Peyer's patch (tissue), 4 donors: ENCODE measurements at places on chromosomes 1 and 21. TPM values are rescaled to one million over a fixed set of nuclear protein-coding genes. Genes with fewer than 3 reads are reported as not detected.

CDCA8 gene
- total RNA-seq = 7.4 TPM

KRTAP6-2 gene
- not detected for total RNA-seq

DYNLT5 gene
- total RNA-seq = 4.1 TPM

C4BPA gene
- total RNA-seq = 0.67 TPM

ZSWIM5 gene
- 12.1 TPM for total RNA-seq

HSPB7 gene
- not detected for total RNA-seq

PLCH2 gene
- 4.2 TPM for total RNA-seq

ERICH3 gene
- 0.13 TPM for total RNA-seq

DNA sequence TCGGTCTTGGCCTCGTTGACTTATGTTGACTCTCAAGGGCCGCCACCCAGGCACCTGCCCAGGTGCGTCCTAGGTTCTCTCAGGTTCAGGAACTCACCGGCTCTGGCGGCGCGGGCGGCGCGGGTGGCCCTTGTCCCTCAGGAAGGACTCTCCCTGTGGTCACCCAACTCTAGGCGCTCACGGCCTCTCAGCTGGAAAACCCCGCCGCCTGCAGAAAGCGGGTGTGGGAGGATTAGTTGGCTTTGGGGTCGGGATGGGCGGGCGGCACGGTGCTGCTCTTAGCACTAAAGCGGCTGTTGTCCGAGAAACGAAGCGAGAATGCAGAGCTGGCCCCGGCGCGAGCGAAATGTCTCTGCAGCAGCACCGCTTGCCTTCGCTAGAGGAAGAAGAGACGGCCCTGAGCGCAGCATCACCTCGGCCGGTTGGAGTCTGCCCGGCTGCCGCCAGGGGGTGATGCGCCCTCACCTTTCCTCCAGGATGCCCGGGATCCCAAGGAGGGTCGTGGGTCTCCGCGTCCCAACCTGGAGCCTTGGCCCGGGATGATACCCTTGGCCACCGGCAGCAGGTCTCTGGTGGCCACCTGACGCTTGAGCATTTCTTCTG, 8.1 kb upstream of the TADA1 start:
- DNase-seq = peak; percentile 61

GRCh38 chr1:32128479-32128878, 20.6 kb downstream of the KPNA6 start:
- DNase-seq = no peak

DNA sequence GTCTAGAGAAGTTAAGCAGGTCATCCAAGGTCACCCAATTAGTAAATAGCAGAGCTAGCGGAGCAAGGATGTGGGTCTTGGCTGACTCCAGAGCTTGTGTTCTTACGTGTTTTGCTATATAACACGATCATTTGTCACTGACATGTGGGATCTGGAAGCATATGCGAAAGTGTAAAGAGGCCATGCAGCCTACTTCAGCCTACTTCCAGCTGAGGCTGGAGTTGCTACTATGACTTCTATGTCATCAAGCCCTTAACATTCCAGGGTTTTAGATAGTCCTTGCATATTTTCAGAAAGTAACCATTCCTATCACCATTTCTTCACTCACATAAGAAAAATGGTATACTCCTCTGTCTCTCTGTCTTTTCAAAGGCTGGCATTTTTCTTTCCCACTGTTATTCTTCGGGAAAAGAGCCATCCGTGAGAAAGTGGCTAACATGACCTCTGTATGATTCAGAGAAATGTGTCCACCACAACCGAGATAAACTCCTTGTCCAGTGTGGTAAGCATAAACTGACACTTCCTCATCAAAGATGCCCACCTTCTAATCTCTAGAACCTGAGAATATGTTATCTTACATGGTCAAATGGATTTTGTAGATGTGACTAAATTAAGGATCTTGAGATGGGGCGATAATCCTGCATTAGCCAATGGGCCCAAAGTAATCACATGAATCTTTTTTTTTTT, 24.0 kb upstream of the ABL2 start:
- no peak for DNase-seq

DNA sequence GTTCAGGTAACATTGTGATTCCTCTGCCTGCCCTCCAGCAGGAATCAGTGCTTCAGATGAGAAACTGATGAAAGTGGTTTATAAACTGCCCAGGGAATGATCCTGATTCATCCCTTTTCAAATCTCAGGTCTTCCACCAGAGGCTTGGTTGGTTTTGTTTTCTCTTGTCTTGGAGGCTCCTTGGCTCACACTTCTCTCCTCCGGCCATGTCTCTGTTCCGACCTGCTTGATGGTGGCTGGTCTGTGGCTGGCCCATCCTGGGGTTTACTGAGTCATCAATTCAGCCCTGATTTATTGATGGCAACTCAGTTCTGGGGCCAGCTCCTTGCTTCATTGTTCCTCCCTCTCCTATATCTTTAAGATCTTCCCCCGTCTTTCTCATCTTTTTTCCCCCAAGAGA, 56.6 kb upstream of the SLC2A1 start:
- DNase-seq = no peak

DNA sequence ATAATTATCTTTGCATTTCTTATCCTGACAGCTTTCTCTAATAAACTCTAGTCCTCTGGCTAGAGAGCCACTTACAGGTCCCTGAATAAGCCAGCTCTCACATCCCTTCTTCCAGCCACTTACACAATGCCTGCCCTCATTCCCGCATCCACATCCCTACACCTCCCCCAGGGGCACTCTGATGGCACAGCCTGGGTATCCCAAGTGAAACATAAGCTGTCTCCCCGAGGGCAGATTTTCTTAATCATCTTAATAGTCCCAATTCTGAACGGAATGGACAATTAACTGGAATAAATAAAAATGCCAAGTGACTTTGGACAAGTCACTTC, 4.9 kb downstream of the RHOC start:
- no peak for DNase-seq

DNA sequence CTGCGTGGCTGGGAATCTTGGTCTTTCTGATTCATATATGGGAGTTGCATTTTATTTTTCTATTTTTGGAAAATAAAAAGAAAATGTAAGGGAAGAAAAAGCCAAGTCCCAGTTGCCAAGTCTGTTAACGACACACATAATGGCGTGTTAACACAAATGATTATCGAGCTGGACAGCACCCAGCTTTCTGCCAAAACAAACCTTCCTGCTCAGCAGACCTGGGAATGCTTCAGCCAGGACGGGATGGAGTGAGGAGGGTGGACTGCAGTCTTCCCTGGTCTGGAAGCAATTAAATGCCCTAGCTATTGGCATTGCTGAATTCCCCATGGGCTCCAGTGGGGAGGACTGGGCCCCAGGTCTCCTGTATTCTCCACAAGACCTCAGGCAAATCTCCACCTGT, 184.2 kb upstream of the USP24 start:
- DNase-seq = no peak

- no peak for DNase-seq
Observed at GRCh38 chr1:1623181-1623630, 7.9 kb downstream of the MIB2 start.

DNA sequence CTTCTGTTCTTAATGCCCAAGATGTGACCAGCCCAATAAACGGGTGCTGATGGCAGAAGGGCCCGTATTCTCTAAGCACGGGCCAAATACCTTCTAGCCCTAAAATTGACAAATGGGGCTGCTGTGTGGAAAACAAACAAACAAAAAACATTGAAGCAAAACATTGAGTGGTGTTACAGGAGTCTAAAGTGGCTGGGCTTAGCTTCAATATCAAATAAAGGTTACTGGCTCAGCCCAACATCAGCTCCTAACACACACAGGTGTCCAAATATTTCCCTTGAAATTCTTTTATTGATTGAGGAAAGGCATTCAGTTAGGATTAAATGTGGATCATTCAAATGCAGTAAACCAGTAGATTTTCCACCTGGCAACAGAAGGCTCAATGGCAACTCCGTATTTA, 13.3 kb upstream of the TTF2 start:
- DNase-seq = no peak

DNA sequence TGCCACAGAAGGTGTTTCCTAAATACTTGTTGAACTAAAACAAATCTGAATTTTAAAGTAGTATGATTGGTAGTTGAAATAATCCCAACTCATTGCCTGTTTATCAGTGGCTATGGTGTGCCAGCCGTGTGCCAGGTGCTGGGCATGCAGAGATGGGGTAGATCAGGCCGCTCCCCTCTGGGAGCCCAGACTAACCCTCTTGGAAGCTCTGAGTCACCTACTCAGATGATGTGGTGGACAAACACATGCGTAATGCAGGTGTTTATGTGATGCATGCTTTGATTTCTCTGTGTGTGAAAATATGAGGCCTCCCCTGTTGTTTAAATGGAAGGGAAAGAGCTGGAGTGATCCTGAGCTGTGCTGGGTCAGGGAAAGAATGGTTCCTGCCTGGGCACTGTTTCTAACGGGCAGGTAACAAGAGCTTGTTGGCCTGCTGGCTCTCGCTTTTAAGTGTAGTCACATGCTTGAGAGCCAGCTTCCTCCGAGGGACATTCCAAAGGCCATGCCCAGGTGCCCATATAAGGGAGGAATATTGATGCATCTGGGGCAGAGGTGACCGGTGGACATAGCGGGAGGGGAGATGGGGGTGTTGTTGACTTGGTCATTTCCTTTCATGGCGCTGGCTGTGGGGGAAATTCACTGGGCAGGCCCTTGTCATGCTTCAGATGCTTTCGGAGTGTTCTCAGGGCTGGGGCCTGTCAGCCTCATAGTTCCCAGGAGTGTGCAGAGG, 10.2 kb downstream of the MFN2 start:
- DNase-seq = no peak

DNA sequence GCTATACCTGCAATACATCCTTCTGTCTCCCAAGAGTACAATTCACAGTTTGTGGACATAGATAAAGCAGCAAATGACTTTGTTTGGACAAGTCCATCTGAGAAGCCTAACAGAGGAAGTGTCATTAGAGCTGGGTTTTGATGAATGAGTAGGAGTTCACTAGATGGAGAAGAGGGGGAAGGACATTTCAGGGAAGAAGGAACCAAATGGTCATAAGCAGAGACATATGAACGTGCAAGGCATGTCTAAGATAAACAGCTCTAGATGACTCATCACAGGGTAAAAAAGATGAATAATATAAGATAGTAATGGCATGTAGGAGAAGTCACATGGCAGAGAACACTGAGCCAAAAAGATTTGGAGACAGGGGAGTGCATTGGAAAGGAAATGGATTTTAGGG, 54.5 kb downstream of the HMGB4 start:
- DNase-seq = no peak

- DNase-seq = no peak
Observed at GRCh38 chr1:157968946-157969345, 24.5 kb upstream of the KIRREL1 start.
